ENCODE measurements at places on chromosomes 11 and 22. TPM values are rescaled to one million over a fixed set of nuclear protein-coding genes. Genes with fewer than 3 reads are reported as not detected.

APOA1 gene
- not detected for polyA plus RNA-seq

DNA sequence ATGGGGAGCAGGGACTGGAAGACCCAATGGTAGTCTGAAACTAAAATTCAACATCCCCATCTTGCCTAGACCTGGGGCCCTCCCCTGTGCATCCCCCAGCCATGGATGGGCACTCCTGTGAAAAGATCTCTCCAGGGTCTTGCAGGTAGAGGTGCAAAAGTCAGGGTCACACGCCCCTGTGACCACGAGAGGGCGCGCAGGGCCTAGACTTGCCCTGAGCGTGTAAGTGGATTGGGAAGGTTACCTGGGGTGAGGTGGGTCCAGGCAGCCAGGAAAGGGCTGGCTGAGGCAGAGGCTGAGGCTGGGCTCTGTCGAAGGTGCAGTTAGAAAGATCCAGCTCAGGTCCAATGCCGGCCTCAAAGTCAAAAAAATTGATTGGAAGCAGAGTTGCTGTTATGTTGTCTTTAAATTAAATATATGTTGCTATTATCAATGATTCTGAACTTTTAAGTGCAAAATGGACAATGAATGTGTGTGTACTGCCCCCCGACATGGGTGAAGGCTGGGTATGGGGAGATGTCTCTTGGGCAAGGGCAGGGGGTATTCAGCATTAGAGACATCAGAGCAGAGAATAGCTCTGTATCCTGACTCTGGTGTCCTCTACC, 4.8 kb upstream of the POU2F3 start:
- H3K4me1 ChIP-seq = peaks cover 4% of the 10 kb centered on the region
- H3K36me3 ChIP-seq = no peaks in the 10 kb centered on the region
- peak; percentile 78 for DNase-seq
- no peak overlapping the region for H3K4me3 ChIP-seq
- H3K27me3 ChIP-seq = peaks cover 6% of the 10 kb centered on the region

- no peak for DNase-seq
- no peak overlapping the region for H3K27ac ChIP-seq
- H3K4me3 ChIP-seq = no peak overlapping the region
Measured at GRCh38 chr22:21043860-21044535, 1.7 kb upstream of the LRRC74B start.

- H3K36me3 ChIP-seq = peaks cover 9% of the 10 kb centered on the region
- no peak overlapping the region for H3K4me3 ChIP-seq
- H3K27me3 ChIP-seq = no peaks in the 10 kb centered on the region
Measured at GRCh38 chr11:64759131-64759721, 548 bp downstream of the PYGM start.

CAPN5 gene
- polyA plus RNA-seq = 33.1 TPM

ARHGAP8 gene
- 0.05 TPM for polyA plus RNA-seq

- no peak for DNase-seq
- no peak overlapping the region for H3K27ac ChIP-seq
- H3K36me3 ChIP-seq = no peaks in the 10 kb centered on the region
- no peaks in the 10 kb centered on the region for H3K27me3 ChIP-seq
- H3K4me3 ChIP-seq = no peak overlapping the region
Measured at GRCh38 chr22:49522582-49523373, 304.9 kb downstream of the BRD1 start.

HYLS1 gene
- 1.4 TPM for polyA plus RNA-seq

GRCh38 chr11:27696115-27696514, 4.1 kb downstream of the BDNF start:
- no peak overlapping the region for H3K4me3 ChIP-seq
- H3K4me1 ChIP-seq = 0 out of 2 replicates have a peak, but pooled peaks cover 6% of the 10 kb centered on the region
- no peak for DNase-seq
- no peaks in the 10 kb centered on the region for H3K27me3 ChIP-seq
- H3K27ac ChIP-seq = no peak overlapping the region
- H3K36me3 ChIP-seq = no peaks in the 10 kb centered on the region

- H3K27me3 ChIP-seq = no peaks in the 10 kb centered on the region
- peak overlapping the region; percentile 98 for H3K27ac ChIP-seq
- no peak overlapping the region for H3K4me3 ChIP-seq
Measured at GRCh38 chr22:46108564-46109473, 41.5 kb upstream of the PPARA start.

- no peaks in the 10 kb centered on the region for H3K36me3 ChIP-seq
- H3K4me3 ChIP-seq = no peak overlapping the region
- no peaks in the 10 kb centered on the region for H3K27me3 ChIP-seq
- DNase-seq = no peak
- peaks cover 13% of the 10 kb centered on the region for H3K4me1 ChIP-seq
Measured at GRCh38 chr11:123454796-123455195, 24.7 kb downstream of the GRAMD1B start.

DNA sequence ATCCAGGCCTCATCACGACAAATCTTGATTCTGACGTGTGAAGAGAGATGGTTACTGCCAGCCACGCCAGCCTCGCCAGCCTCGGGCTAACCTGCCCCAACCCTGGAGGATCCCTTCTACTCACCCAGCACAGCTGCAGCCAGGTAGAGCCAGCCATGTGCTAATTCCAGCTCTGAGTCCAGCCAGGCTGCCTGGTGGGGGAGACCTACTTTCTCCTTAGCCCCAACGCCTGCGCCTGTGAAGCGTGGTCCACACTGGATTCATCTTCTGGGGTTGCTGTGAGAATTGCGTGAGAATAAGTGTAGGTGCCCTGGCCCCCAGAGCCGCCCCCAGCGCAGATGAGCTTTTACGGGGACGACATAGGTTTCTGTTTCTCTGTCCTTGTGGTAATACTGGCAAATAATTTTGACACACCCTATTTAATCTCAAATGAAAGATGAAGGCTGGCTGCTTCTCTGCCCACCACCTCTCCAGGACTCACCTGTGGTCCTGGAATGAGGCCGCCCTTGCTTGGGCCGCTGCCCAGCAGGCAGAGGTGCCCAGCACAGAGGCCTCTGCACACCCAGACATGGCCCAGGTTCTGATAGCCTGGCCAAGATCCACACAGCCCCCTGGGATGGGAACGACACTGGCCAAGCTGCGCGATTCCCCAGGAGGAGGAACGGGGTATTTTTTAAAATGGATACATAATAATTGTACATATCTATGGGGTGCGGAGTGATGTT, 528.4 kb downstream of the TBC1D22A start:
- H3K36me3 ChIP-seq = no peaks in the 10 kb centered on the region
- DNase-seq = no peak
- H3K4me3 ChIP-seq = no peak overlapping the region
- H3K4me1 ChIP-seq = no peaks in the 10 kb centered on the region

DNA sequence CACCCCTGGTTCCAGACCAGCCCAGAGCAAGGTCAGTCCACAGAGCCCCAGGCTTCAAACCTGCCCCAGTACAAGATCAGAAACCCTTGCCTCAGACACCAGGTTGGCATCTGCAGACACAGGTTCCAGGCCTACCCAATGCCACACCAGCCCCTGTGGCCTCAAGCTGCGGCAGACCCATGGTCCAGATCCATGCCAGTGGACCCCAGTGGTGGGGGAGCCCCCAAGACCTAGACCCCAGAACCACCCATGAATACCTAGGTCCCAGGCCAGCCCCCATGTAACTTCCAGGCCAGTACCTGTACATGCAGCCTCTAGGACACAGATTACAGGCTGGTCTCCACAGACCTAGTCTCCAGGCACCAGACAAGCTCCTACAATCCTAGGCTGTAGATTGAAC, 1019.3 kb downstream of the JRKL start:
- no peaks in the 10 kb centered on the region for H3K27me3 ChIP-seq
- no peaks in the 10 kb centered on the region for H3K4me1 ChIP-seq
- no peak for DNase-seq

OR51B5 gene
- polyA plus RNA-seq = 0.15 TPM

DNA sequence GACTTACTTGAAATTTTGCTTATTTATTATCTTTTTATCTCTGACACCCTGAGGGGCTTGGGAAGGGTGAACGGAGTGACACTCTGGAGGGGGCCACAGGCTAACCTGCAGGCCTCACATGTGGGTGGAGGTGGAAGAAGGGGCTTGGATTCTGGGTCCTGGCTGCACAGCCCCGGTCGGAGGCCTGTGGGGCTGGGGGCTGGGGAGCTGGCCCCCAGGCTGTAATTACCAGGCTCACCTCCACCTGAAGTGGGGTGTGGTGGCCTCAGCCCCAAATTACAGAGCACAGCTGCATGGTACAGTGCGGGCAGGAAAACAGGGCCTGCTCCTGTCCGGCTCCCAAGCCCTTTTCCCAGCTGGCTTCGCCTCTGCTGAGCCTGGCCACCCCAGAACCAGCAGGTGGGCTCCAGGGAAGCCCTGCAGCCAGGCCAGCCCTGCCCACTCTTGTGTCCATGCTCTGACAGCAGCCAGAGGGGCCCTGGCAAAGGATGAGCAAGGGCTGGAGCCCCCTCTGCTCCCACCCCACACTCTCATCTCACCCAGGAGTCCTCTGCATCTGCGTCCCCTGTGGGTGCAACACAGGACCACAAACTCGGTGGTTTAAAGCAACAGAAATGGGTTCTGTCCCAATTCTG, 48.0 kb downstream of the IGF2 start:
- no peaks in the 10 kb centered on the region for H3K36me3 ChIP-seq
- no peak overlapping the region for H3K27ac ChIP-seq
- no peak for DNase-seq

ASPHD2 gene
- polyA plus RNA-seq = 2.2 TPM

DNA sequence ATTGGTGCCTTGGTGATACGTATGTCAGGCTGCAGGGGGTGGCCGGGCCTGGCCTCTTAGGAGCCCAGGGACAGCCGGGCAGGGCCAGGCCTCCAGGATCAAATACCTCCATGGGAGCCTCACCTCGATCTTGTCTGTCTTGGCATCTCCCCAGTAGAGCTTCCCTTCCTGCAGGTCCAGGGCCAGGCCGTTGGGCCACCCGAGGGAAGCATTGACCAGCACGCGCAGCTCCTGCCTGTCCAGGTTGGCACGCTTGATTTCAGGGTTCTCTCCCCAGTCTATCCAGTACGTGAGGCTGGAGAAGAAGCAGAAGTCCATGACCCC, 137.7 kb downstream of the CRYBB2 start:
- DNase-seq = no peak

GRCh38 chr11:132312161-132312560, 941.7 kb downstream of the NTM start:
- DNase-seq = no peak
- no peak overlapping the region for H3K27ac ChIP-seq
- no peaks in the 10 kb centered on the region for H3K27me3 ChIP-seq
- peaks cover 6% of the 10 kb centered on the region for H3K4me1 ChIP-seq
- H3K4me3 ChIP-seq = no peak overlapping the region
- no peaks in the 10 kb centered on the region for H3K36me3 ChIP-seq

LMNTD2 gene
- 2.4 TPM for polyA plus RNA-seq

DNA sequence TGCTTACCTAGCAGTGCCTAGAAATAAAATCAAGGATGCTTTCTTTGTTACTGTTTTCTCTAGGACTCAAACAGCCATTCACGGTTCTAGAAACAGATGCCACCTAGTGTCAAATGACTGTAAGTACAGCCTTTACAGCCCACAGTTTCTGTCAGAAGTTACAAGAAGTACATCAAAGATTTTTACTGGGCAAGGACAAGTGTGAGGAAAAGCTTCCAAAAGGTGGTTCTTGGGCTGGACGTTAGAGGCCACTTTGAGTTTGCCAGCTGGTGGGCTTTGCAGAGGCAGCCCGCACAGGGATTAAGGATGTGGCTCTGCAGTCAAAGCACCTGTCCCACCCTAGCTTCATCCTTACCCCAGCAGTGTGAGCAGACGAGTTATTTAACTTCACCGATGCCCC, 6.9 kb downstream of the KMT5B start:
- no peaks in the 10 kb centered on the region for H3K27me3 ChIP-seq
- H3K27ac ChIP-seq = no peak overlapping the region
- H3K4me1 ChIP-seq = no peaks in the 10 kb centered on the region
- DNase-seq = peak; percentile 64
- no peak overlapping the region for H3K4me3 ChIP-seq

GRCh38 chr11:2074266-2074825, 64.8 kb downstream of the IGF2 start:
- no peak overlapping the region for H3K27ac ChIP-seq
- no peaks in the 10 kb centered on the region for H3K27me3 ChIP-seq
- no peak for DNase-seq
- no peaks in the 10 kb centered on the region for H3K36me3 ChIP-seq
- H3K4me3 ChIP-seq = no peak overlapping the region

DNA sequence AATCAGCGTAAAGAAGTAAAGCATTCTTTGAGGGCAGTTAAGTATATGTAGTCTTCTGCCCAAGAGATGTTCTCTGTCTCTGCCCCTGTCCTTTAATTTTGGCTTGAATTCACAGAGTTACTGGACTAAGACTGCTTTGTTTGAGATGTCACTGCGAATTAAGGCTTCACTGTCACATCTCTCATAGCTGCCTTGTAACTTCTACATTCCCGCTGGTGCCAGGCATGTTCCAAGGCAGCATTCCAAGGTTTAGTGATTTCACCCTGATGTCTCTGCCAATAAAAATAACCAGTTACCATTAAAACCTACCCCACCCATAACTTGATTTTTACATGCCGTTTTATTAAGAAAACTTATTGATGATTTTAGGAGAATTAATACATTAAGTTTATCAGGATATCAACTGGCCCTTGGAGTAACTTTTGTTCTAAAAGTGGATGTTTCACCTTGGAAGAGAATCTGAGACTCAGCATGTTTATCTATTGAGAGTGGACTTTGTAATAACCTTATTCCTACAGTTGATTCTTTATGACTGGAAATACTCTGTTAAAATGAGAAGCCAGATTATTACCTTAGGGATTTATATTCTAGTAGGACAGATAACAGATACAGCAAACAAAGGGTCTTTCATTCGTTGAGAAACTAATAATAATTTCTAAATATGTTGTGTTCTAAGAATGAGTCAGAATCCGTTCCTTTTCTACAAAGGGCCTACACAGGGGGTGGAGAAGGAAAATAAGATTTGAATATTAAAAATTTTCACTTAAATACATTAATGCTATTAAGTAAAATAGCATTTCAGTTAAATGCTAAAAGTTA, 110.2 kb downstream of the UVRAG start:
- no peaks in the 10 kb centered on the region for H3K27me3 ChIP-seq
- no peaks in the 10 kb centered on the region for H3K4me1 ChIP-seq
- no peak overlapping the region for H3K4me3 ChIP-seq
- no peaks in the 10 kb centered on the region for H3K36me3 ChIP-seq
